ENCODE measurements at places on chromosomes 2 and 18.

GRCh38 chr18:11327391-11328009, 178.1 kb upstream of the PIEZO2 start:
- no peak for DNase-seq

DNA sequence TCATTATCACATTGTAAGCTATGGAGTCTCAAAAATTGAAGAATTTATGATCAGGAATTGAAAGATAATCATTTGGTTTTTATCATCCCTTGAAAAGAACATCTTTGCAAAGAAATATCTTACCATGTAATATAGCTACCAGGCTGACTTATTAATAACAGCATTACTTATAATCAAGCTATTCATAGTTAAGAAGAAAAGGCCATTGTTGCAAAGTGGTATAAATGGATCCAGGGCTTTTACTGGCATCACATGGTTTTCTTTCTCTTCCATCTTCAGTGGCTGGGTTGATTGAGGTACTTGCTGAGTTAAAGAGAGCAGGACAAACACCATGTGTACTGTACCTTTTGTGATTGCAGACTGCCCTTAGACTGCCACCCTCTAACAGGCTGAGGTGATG, 39.6 kb downstream of the MFSD6 start:
- no peak for DNase-seq

GRCh38 chr18:5891184-5891853, 4.0 kb downstream of the TMEM200C start:
- DNase-seq: no peak

DNA sequence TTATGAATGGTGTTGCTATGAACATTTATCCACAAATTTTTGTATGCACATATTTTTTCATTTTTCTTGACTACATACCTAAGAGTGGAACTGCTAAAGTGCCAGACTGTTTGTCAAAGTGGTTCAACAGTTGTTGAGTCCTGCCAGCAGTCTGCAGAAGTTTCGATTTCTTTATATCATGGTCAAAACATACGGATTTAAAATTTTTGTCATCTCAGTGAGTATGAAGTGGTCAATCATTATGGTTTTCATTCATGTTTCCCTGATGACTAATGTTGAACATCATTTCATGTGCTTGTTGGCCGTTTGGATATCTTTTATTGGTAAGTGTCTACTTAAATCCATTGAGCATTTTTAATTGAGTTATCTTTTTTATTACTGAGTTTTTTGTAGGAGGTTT, 39.2 kb downstream of the CCDC138 start:
- no peak for DNase-seq

DNA sequence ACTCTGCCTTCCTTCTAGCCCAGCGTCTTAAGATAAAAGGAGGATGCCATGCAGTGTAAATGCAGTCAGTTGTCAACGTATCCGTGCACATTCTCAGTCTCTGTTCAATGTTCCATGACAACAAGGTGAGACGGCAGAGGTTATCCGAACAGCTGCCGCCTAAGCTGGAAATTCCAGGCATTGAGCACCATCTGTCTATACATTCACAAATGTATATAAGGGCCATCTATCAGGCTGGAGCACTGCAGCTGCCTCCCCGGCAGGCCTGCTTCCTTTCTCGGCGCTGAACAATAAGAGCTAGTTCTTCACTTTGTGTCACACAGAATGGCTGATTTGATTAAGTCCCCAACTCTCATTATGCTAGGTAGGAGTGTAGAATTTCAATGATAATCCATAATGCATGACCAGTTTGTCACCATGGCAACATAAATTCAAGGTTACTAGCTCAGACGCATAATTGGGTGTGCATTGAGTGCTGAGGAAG, 282.2 kb upstream of the SOX11 start:
- DNase-seq: no peak

DNA sequence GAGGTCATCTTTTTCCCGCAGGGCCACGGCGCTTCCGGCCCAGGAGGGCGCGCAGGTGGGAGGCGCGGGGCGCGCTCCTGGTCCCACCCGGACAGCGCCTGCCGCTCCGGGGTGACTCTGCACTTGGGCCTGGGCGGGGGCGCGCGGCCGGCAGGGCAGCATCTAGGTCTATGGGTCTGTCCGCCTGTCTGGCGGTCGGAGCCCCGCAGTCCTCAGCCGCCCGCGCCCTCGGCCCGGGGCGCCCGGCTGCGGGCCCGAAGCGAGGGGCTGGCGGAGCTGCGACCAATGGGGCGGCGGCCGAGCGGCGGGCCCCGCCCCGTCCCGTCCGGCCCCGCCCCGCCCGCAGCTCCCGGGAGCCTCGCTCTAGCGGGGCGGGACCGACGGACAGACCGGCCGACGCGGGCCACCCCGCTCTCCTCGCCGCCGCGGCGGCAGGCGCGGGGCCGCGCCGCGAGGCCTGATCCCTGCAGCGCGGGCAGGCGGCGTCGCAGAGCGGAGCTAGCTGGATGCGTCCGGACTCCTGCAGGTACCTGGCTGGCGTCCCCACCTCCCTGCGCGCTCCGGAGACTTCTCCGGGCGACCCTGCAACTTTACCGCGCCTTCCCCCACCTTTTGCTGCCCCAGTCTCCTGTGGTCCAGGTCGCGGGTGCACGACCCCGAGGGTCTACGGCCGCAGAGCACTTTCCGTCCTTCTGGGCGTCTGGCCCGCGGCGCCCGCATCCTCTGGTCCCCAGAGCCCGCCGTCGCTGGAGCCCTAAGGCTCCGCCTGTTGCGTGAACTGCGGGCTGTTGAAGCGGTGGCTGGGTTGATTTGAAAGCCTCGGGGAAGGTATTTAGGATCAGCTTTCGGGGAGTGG, at the start of gene KCNS3:
Gene KCNS3 (plus strand): TSS at position 387 of the 856 bp plus-strand sequence. CDS start 52,342 bp downstream, outside the sequence.
- DNase-seq: peak; percentile 42

GRCh38 chr2:190836767-190837166, 43.9 kb upstream of the GLS start:
- DNase-seq: no peak

DNA sequence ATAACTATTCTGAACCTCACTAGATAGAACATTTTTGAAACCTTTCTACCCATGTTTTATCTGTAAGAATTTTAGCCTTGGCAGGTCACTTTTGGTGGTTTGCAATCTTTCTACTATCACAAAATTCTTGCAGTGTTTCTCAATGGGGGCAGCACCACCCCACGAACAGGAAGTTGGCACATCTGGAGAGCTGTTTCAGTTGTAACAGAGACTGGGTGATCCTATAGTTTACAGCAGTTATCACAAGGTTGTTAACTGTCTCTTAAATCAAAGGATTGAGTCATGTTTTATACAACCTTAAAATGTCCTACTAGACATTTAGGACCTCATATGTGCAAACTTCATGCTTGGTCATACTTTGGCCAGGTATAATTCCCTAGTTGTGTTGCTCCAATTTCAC, 829.2 kb downstream of the ERBB4 start:
- DNase-seq: peak; percentile 77

DNA sequence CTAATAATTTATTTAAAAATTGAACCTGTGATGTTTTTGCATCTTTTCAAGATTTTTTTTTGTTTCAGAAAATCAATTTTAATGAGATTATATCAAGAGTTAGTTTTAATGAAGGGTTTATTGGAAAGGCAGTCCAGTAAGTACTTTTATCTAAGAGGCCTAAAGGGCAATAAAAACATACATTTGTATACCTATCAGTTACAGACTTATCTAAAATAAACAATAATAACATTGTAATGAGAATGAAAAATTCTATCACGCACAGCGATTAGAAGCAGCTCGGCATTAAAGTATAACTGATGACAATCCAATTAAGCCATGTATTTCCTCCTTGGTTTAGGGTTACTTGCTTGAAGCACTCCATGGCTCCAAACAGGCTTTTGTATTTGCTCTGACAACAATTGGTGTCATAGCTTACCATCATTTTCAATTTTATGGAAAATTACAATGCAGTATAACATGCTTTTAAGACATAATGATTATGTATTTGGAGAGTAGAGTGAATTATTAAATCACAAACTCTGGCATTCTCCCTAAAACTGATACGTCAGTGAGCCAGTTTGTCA, 629.4 kb downstream of the TSN start:
- no peak for DNase-seq

- DNase-seq: no peak
Measured at GRCh38 chr2:24792542-24792873, 683 bp downstream of the PTRHD1 start.

DNA sequence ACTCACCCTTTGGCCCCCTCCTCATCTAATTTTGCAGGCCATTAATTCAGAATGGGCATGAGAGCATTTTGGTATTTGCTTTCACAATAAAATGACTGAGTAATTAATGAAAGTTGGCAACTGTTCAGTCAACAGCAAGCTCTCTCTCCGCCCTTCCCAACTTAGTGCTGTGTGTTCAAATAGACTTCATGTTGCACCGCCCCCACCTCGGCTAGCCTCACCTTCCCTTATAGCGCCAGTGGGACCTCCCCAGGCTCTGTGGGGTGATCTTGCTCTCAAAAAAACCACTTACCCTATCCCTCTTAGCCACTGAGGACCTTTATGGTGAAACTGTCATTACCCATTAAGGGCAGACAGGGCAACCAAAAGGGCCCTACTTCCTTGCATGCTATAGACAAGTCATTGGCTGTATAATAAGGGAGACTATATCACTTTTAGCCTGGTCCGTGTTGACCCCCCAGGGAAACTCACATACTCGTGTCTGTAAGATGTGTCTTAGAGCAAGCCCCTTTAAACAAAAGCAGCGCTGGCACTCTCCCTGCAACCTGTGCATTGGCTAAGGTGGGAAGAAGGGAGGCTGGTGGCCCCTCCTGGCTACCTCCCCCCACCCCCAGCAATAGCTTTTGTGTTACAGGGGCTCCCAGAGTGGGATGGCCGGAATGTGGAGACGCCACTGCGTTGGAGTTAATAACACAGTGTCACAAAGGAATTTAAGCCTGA, 15.2 kb downstream of the EN1 start:
- DNase-seq: no peak

GRCh38 chr2:198441901-198442300, 637.5 kb downstream of the PLCL1 start:
- DNase-seq: no peak

- DNase-seq: no peak
Measured at GRCh38 chr2:219292616-219293015, 13.4 kb downstream of the DNAJB2 start.

- DNase-seq: peak; percentile 38
Measured at GRCh38 chr2:27308359-27308881, at the start of gene UCN. Gene UCN (minus strand): TSS chr2:27308445. CDS start chr2:27307895, 550 bp downstream.

DNA sequence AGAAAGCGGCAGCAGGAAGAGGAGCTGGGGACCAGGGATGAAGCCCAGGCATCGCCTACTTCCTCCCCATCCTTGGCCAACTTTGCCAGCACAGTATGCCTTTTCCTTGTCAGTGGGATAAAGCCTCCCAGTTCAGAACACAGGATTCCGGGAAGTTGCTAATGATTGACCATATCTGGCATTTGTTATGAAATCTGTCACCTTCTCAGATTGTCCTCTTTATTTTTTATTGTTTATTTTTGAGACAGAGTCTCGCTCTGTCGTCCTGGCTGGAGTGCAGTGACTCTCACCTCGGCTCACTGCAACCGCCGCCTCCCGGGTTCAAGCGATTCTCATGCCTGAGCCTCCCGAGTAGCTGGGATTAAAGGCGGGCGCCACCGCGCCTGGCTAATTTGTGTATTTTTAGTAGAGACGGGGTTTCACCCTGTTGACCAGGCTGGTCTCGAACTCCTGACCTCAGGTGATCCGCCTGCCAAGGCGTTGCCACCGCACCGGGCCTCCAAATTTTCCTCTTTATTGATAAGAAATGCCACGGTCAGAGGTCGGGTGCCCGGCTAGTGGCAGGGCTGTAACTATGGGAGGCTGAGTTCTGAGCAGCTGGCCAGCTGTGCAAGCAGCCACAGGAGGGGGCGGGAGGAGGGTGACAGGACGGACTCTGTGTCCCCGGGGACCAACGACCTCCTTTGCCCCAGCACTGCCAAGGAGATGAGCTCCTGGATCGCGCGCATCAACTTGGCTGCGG, 24.4 kb downstream of the PSD4 start:
- DNase-seq: no peak

- DNase-seq: peak; percentile 67
Measured at GRCh38 chr2:102304711-102305611, 6.4 kb upstream of the IL1RL1 start.

DNA sequence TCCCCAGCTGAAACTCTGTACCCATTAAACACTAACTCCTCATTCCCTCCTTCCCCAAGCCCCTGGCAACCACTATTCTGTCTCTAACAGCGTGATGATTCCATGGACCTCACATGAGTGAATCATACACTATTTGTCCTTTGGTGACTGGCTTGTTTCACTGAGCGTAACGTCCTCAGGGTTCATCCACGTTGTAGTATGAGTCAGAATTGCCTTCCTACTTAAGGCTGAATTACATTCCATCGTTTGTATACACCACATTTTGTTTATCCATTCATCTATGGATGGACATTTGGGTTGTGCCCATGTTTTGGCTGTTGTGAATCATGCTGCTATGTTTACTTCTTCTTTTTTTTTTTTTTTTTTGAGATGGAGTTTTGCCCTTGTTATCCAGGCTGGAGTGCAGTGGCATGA, 19.6 kb upstream of the CABLES1 start:
- no peak for DNase-seq

DNA sequence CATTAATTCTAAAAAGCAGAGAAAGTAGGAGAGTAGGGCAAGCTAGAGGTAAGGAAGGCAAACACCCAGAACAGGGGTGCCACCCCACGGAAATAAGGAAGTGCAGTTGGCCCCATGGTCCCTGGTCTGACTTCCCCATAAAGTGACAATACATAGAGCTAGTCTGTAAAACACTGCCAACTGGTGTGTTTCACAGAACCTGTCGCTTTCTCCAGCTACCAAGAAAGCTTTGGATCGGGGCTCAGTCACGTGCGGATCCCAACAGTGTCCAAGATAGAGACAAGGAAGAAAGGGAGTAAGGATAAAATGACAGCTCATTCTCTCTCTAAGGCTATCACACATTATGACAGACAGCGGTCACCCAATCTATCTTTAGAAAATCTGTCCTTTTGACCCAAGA, 36.4 kb downstream of the TBC1D8 start:
- DNase-seq: peak; percentile 75

DNA sequence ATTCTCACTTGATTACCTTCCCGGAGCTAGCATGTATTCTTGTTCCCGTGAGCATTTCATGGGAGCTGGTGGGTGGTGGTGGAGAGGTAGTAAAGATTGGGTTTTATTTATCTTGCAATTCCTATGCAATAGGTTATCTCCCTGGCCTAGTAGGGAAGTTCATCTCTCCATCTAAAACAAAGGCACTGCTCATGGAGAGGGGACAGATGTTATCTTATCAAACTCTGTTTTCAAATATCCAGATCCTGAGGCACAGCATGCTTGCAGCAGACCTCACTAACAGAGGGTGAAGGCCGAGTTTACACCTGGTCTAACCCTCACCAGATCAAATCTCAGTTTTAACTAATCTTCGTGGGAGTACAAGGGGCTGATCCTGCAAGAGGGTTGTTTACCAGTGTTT, 98.9 kb downstream of the CYRIA start:
- no peak for DNase-seq

GRCh38 chr18:33700513-33700976, 122.5 kb downstream of the ASXL3 start:
- no peak for DNase-seq

Measured in hematopoietic multipotent progenitor cell treated with erythropoietin and hydrocortisone succinate and interleukin-3 and kit ligand, for 4 days (in vitro differentiated cells).